ENCODE measurements at places on chromosomes 7 and 10.

GRCh38 chr10:101565936-101566332 is 22.1 kb downstream of the POLL start:
- no peak for DNase-seq

- no peak for DNase-seq
These were observed 80.3 kb downstream of the SLC37A3 start for GRCh38 chr7:140317999-140318398.

GRCh38 chr10:125018576-125019143 is 76.7 kb downstream of the ZRANB1 start:
- no peak for DNase-seq

DNA sequence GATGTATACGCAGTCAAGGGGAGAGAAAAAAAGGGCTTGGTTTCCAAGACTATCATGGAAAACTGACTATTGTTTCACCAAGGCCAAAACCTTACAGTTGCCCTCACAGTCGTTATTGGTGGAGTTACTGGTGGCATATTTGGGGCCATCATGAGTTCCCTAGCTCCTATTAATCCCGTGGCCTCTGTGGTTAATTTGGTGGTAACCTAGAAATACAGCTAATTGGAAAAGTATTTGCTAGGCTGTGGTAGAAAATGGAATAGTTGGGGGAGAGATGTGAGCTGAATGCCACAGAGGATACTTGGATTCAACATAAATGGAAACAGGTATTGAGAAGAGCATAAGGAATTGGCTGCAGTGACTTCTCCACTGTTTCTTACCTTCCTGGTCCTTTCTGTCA is 450.7 kb downstream of the KCNMA1 start:
- no peak for DNase-seq

GRCh38 chr10:102919992-102920739 is 2.1 kb downstream of the CNNM2 start:
- DNase-seq: no peak

All from CD8-positive, alpha-beta T cell (primary cell).